ENCODE measurements at places on chromosomes 4 and X. TPM values are rescaled to one million over a fixed set of nuclear protein-coding genes. Genes with fewer than 3 reads are reported as not detected.

The ZNF518B gene
- total RNA-seq = 40.8 TPM

The CDKL2 gene
- total RNA-seq = 2.5 TPM

The ETNPPL gene
- total RNA-seq = not detected

The UGT2B17 gene
- not detected for total RNA-seq

The FDCSP gene
- not detected for total RNA-seq

The HHIP gene
- 1.4 TPM for total RNA-seq

The ABLIM2 gene
- not detected for total RNA-seq

The NXT2 gene
- total RNA-seq = 14.3 TPM

The TRIM75 gene
- not detected for total RNA-seq

The CDKN2AIP gene
- total RNA-seq = 22.6 TPM

The ADGRL3 gene
- total RNA-seq = 0.11 TPM

The C4orf36 gene
- total RNA-seq = 0.77 TPM

The TRAM1L1 gene
- 4.6 TPM for total RNA-seq

The VCX2 gene
- not detected for total RNA-seq

The S100G gene
- not detected for total RNA-seq

The KLHL34 gene
- under 0.01 TPM for total RNA-seq

The HAUS7 gene
- 19.6 TPM for total RNA-seq

The DUX4 gene
- not detected for total RNA-seq

The SSX3 gene
- not detected for total RNA-seq

The VCX gene
- total RNA-seq = not detected

The CLRN2 gene
- not detected for total RNA-seq

The STPG2 gene
- total RNA-seq = not detected

The CFI gene
- total RNA-seq = 3.0 TPM

The CXCL3 gene
- total RNA-seq = 3.3 TPM

The DRP2 gene
- total RNA-seq = 1.7 TPM

The CFAP299 gene
- total RNA-seq = 1.7 TPM

The ODAPH gene
- total RNA-seq = not detected

The CSAG1 gene
- total RNA-seq = not detected

The CD99L2 gene
- total RNA-seq = 73.0 TPM

The NCAPG gene
- total RNA-seq = 22.2 TPM

The LEF1 gene
- total RNA-seq = 0.33 TPM

The FAT4 gene
- total RNA-seq = 9.9 TPM
